ENCODE measurements at places on chromosomes 5 and 9.

DNA sequence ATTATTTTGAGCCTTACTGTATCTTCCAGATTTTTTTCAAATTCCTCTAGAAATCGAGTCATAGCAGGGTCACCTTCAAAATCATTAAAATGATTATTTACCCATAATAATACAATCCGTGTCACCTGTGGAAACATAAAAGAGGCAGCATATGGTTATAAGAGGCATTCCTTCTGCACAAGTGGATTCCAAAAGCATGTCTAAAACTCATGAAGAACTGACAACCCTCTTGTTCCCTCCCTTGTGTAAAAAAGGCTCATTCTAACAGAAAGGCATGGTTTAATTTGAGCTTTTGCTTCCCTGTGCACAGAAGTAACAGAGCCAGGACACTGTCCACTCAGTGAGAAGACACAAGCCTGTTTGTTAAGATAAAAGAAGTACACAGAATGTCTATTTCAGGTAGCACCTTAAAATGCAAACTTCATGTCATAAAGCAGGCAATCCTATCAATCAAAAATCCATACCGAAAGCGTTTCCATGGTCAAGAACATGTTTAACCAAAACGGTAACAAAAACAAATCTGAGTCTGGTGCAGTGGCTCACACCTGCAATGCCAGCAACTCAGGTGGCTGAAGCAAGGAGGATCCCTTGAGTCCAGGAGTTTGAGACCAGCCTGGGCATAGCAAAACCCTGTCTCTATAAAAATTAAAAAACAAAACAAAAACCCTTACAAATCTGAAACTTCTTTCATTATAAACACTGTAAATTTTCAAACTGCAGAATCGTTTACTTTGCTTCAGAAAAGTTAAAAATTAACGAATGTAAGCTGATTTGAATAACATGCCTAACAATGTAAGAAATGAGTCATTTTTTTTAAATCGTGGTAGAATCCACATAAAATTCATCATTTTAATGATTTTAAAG lies 139.3 kb downstream of the RAPGEF6 start:
- DNase-seq, result no peak

- DNase-seq, result peak; percentile 47
These were observed 26.1 kb upstream of the MACIR start for GRCh38 chr5:103232393-103232999.

GRCh38 chr5:59487772-59488729 lies 405.5 kb downstream of the PDE4D start:
- DNase-seq, result no peak

DNA sequence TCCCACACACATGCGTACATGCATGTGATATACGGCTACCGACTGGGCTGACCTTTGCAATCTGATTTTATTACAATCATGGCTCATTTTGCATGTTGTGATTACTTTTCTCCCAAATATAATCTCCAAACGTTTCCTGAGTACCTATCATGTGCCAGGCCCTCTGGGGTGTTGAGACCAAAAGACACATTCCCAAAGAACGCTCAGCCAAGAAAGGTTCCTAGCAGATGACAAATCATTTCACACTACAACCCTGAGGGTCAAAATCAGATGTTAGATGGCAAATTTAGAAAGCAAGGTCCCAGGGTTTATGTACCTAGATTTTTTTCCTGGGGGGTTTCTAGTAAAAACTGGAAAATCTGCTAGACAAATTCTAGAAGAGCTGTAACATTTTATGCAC lies 32.4 kb upstream of the SLC25A51 start:
- no peak for DNase-seq

GRCh38 chr9:13915591-13916301 lies 398.2 kb downstream of the NFIB start:
- DNase-seq, result no peak

- no peak for DNase-seq
These were observed 129.7 kb upstream of the SLIT3 start for GRCh38 chr5:169430671-169431070.

DNA sequence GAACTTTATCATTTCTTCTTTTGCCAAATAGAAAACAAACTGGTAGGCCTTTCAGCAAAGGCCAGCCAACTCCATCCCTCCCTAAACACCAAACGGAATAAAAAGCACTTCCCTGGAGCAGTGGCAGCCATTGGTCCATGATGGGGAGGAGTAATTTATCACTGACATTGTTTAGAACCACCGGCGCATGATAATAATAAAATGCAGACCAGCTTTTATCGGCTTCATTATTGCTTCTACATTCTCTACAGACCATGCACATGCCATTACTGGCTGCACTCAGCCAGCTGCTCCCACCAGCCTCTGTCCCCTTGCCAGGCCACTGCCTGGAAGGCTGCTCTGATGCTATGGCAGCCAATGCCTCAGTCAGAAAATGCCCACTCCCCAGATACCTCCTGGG lies 45.9 kb downstream of the ABCA1 start:
- no peak for DNase-seq

DNA sequence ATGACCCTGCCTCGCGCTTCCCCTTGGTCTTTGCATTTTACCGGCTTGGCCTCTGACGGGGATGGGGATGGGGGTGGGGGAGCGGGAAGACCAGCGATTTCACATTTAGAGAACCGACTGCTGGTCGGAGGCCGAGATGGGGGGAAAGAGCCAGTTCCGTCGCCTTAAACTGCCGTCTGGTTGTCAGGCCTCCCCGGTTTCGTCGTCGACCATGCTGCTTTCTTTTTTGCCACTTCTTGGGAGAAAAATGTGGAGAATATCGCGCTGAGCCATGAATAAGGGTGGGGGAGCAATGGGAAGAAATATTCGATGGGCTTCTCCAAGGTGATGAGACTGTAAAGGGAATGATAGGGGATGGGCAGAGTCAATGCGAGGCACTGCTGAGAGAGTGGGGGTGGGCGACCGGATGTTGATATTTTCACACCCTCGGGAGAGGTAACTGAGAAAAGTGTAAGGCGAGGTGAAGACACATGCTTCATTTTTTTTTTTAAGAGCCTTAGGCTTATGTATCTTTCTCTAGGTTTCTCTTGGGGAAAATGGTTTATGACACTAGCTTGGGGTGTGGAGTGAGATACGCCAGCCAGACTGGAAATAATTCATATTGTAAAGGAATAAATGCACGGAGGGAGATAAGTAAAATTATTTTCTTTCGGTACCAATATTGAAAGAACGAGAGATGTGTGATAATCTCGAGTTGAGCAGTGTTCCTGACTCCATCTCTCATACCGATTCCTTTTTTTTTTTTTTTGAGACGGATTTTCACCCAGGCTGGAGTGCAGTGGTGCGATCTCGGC lies 1.1 kb downstream of the KIF2A start:
- peak; percentile 43 for DNase-seq

GRCh38 chr5:56145511-56145910 lies 87.6 kb downstream of the ANKRD55 start:
- DNase-seq, result peak; percentile 33

- DNase-seq, result no peak
These were observed 6.9 kb upstream of the TPM2 start for GRCh38 chr9:35696520-35697215.

- DNase-seq, result no peak
These were observed 39.6 kb downstream of the COL5A1 start for GRCh38 chr9:134681061-134681661.

- no peak for DNase-seq
These were observed 6.2 kb upstream of the CPEB4 start for GRCh38 chr5:173881811-173882575.

DNA sequence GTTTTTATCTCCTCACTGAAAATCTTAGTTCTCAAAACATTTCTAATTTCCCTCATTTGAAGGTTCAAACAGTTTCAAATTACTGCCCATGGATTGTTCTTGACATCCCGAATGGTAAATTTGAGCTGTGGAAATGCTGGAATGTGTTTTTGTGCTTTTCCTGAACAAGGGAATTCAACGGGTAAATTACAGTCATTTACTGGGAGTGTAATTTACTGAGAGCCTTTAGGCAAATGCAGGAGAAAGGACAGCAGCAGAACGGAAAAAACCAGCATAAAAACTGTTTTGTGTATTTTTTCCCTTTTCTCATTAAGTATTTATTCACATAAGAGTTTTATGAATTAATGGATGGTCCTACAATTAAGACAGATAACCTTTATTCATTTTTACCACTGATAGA lies 139.2 kb downstream of the PBX3 start:
- DNase-seq, result no peak

DNA sequence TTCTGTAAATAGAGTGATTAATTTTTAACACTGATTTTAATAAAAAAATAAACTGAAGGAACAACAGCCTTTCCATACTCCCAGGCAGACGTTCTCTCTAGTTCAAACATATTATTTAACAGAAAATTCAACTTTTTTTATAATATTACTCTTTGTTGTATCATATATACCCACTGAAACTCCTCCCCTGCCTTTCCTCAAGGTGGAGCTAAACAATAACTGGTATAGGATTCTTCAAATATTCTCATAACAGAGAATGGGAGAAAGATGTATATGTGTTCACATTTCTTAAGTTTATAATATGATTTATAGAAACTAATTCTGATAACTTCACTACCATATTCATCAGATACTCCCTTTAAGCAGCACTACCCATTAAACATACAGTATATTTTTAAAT lies 83.4 kb downstream of the CYLC2 start:
- no peak for DNase-seq
